LoVo (cell line): ENCODE measurements at places on chromosomes 5 and 9.

DNA sequence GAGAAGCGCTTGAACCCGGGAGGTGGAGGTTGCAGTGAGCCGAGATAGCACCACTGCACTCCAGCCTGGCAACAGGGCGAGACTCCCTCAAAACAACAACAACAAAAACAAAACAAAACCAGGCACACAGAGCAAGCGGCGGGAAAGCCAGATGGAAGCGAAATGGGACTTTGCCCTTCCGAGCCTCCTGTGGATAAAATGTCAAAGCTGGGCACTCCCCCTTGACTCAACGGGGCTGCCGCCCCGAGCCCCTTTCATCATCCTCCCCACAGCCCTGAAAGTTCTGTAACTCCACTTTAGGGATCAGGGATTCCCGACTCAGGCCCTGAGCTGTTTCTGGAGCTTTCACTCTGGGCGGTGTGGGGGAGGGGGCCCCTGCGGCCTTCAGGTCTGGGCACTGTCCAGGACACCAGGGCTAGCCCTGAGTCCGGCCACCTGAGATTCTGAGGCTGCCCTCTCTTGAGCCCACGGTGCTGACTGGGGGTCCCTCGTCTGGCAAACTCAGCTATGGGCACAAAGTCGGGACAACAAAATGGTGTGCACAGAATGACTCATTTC is 30.6 kb upstream of the OBP2B start:
- DNase-seq = peak; percentile 34

GRCh38 chr5:68519143-68519542 is 303.6 kb downstream of the PIK3R1 start:
- no peak for DNase-seq

GRCh38 chr5:133244242-133244641 is 192.4 kb downstream of the HSPA4 start:
- DNase-seq = no peak

DNA sequence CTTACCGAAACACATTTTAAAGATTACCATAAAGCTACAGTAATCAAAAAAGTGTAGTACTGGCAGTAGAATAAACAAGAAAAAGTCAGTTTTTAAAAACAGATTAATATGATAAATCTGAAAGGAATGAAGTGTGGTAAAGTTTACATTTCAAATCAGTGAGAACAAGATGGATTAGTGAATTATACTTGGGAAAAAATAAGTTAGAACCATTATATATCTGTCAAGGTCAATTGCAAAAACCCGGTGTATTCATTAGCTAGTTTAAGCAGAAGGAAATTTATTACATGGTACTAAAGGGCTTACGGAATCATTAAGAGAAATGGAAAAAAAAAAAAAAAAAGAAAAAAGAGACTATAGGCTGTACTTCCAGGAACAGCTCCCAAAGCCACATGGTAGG is 164.3 kb downstream of the MUSK start:
- no peak for DNase-seq

- no peak for DNase-seq
These were observed 10.3 kb upstream of the ABL1 start for GRCh38 chr9:130824643-130825350.

DNA sequence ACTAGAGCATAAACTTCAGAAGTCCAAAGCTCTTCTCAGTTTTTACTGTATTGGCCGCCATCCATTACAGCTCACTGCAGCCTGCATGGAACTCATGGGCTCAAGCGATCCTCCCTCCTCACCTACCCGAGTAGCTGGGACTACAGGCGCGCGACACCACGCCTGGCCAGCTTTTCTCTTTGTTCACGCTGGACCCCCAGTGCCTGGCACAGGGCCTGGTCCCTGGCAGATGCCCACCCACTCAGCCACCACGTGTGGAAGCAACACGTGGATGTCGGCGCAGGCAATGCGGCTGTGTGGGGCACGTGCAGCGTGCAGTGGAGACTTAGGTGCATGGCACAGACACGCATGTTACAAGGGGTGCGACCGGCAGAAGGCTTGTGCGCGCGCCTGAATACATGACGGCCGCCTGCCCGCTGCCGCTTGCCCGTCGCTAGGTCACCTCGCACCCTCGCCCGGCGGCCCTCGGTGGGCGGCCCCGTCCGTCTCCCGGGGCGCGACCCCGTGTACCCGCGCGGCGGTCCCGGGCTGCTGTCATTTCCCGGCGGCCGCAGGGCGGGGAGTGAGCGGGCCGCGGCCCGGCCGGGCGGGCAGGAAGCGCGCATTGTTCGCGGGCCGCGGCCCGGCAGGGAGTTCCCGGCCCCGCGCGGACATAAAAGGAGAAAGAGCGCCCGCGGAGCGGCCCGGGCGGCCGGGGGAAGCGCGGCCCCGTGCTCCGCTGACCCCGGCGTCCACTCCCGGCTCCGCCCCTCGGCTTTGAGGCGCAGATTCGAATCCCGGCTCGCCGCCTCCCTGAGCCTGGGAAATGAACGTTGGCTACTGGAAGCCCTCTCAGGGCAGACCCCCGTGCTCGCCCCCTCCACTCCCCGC is 24.1 kb upstream of the PTGS1 start:
- DNase-seq = peak; percentile 29

- no peak for DNase-seq
These were observed 14.0 kb downstream of the TMEM174 start for GRCh38 chr5:73186976-73187375.

GRCh38 chr5:175032741-175033151 is 308.4 kb downstream of the MSX2 start:
- no peak for DNase-seq

- DNase-seq = peak; percentile 87
These were observed at the start of gene IQGAP2 for GRCh38 chr5:76402886-76403765. Gene IQGAP2, plus strand, starts transcription at chr5:76403285. Its CDS starts 261 bp downstream, at chr5:76403546.

GRCh38 chr9:38051780-38052546 is 17.1 kb downstream of the SHB start:
- DNase-seq = no peak

DNA sequence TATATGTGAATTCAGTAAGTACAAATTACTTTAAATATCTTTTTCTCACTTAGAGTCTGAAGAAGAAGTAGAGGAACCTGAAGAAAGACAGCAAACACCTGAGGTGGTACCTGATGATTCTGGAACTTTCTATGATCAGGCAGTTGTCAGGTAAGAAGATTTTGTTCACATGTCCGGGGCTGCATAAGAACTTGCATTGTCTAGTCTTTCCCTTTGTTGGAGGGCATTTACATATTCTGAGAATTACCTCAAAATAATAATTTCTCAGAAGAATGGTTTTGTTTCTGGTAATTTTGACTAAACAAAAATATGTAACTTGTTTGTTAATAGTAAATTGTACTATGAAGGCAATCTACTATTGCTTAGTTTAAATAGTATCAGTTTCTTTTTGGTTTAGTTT is 23.7 kb downstream of the G3BP1 start:
- no peak for DNase-seq

- DNase-seq = no peak
These were observed 552.2 kb upstream of the RIOK2 start for GRCh38 chr5:97735209-97735608.

GRCh38 chr9:123360161-123361085 is 4.4 kb downstream of the CRB2 start:
- peak; percentile 49 for DNase-seq

DNA sequence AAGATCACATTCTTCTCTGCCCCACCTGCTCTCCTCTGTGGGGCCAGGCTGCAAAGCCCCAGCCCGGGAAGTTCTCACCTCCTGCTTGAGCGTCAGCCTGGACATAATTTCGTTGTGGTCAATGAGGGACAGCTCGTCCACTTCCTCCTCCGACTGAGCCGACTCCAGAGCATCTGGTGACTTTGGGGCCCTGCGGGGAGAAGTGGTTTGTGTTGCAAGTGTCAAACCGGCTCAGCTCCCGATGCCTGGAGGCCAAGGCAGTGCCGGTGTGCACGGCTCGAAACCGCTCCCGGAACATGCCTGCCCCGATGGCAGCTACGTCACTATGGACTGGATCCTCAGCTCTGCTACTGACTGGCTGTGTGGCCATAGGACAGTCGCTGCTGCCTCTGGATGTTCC is 52.8 kb downstream of the PRRT1B start:
- no peak for DNase-seq

DNA sequence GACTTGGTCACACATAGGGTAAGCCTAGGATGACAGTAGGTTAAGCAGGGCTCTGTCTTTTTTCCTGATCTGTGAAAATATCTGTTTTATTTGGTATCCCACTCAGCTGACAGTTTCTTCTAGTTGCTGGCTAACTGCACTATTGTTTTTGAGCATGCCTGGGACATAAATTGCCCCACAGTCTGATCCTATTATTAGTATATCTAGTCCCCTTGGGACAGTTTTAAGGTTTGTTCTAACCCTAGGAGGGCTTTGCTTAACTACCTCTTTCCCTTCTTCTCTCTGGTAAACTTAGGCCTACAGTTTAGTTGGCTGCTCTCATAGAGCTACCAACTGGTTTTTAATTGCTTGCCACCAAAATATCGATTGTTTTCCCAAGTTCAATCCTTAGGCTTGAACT is 446.6 kb downstream of the ARHGEF28 start:
- DNase-seq = no peak

DNA sequence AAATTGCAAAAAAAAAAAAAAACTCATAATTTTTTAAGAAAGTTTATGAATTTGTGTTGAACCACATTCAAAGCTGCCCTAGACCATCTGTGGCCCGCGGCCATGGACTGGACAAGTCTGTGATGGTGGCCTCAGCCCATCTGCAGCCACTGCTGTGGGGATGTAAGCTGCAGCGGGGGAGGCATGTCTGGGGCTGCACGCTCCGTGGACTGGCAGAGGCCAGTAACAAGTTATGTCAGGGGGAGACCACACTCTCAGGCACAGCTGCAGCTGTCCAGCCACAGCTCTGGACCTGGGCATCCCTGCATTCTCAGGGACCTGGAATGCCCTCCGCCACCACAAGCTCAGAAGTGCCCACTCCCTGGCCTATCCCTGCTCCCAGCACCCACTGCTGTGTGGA is 1272.3 kb upstream of the CDH9 start:
- no peak for DNase-seq

- DNase-seq = no peak
These were observed 161.5 kb downstream of the CRB2 start for GRCh38 chr9:123517512-123517911.

GRCh38 chr9:133513214-133514100 is 11.3 kb downstream of the MYMK start:
- DNase-seq = no peak

GRCh38 chr5:15282611-15283010 is 217.4 kb upstream of the FBXL7 start:
- DNase-seq = no peak

DNA sequence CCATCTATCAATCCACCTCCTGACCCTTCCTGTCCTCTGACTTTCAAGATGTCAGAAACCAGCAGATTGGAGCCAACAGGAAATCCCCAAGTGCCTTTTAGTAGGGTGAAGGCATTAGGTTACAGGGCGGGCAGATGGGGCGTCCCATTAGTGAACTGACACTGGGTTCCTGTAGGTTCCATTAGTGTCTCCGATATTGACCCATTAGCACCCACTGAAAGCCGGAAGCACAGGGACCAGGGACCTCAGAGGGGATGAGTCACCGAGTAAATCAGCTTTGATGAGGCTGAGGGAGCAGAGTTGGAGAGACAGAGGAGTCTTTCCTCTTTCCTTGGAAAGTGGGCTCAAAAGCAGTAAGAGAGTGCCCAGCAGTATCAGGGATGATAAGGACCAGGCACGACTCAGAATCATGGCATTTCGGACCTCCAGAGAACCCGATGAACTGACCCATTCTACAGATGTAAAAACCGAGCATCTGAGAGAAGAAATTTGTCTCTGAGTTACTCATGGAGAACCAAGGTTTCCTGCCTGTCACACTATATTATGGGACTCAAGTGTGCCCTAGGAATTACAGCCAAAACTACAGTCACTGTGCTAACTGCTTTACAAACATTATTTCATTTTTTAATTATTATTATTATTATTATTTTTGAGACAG is 47.2 kb upstream of the FABP6 start:
- peak; percentile 52 for DNase-seq

DNA sequence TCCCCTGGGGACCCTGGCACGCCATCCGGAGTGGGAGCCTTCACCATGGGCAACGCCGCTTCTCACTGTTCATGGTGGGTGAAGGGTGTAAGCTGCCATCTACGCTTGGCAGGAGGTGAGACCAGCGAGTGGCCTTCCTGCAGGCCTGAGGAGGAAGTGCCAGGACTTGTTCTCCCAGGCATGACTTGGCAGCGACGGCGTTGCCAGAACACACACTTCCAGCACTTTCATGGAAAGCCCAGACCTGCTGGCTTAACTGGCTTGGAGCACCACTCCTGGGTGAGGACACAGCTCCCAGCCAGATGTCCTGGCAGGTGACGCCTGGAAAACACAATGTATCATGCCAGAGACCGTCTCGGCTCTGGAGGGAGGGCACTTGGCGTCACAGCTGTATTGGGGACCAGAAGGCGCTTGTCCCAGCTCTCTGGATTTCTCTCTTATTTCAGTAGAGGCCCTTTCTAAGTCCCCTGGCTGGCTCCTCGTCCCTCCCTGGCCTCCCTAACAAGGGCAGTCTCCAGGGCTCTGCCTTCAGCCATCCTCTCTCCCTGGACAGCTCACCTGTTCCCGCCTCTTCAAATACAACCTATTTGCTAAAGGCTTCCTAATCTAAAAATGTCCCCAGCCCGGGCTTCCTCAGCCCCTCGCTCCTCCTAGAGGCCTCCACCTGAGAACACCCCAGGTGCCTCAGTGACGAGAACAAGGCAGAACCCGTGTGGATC is 188.3 kb downstream of the OLFM1 start:
- DNase-seq = no peak

DNA sequence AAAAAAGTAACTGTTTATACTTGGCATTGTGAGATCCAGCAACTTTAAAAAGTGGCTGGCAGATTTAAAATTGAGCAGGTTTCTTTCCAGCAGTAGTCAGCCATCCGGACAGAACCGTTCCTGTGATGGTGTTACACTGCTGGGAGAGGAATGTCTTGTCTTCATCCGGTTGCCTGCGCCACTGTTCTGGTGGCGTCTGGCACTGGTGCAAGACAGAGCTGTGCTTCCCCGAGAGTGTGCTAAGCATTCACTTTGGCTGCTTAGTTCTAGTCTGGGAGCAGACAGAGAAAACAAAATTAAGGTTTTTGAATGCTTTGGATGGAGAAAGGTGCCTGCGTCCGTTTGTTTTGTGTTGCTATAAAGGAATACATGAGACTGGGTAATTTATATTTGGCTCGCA is 35.5 kb upstream of the CREBRF start:
- no peak for DNase-seq

DNA sequence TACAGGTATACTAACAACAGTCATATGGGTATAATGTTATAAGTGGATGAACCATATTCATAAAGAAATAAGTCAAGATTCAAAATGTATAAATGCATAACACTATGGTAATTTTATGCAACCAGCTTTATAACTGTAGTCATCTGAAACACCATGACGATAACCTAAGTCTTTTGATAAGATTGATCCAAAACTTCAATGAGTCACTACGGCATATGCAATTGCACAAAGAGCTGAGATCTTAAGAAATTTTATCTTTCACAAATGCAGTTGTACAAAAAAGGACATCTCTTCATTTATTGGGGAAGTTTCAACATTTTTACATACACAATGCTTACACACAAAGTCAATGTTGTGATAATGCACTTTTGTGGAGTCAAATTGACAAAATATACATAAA is 20.3 kb downstream of the FAM81B start:
- no peak for DNase-seq

DNA sequence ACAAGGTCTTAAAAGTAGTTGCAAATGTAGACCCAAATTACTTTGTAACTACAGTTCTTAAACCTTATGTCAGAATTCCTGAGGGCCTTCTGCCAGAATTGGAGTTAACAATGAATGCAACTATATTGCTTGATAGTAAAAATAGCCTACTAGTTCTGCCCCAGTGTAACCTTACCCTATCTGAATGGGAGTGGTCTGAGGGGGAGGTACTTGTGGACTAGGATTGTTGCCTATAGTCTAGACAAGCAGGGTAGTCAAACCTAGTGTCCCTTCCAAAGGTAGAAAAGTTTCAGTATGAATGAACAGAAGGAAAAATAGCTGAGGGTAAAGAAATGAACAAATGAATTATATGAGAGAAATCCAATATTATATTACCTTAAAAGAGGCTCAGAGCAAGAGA is 242.2 kb downstream of the PJA2 start:
- no peak for DNase-seq
